Body of pancreas (tissue), 4 donors: ENCODE measurements at places on chromosomes 12 and 14. TPM values are rescaled to one million over a fixed set of nuclear protein-coding genes. Genes with fewer than 3 reads are reported as not detected.

DNA sequence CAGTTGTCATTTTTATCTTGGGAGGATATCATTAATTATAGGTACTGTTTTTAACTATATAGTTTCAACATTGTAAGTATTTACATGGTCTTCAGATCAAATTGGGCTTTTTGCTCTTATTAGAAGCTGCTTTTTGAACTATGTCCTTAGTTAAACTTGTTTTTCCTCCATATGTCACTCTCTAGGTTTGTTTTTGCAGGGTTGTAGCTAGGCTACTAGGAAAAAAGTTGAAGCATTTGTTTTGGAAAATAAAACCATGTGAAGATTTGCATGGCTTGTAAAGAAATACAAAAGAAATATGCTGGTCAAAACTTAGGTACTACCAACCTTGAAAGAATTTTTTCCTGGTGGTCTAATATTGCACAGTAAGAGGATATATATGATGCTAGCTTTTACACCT is 3.4 kb downstream of the ARID2 start:
- DNase-seq, result no peak

DNA sequence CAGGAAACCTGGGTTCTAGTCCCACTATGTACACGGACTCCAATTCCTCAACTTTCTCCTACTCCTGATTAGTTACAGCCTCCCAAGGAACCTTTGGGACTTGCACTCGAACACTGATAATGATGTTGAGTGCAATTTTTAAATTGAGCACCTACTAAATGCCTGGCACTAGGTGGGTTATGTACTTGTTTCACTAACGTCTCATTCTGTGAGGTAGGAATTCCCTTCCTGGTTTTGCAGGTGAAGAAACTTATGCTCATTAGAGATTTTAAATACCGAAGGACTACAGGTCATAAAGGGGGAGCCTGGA is 536 bp downstream of the PARPBP start:
- no peak for DNase-seq

SIX6 gene
- total RNA-seq, result not detected

DNA sequence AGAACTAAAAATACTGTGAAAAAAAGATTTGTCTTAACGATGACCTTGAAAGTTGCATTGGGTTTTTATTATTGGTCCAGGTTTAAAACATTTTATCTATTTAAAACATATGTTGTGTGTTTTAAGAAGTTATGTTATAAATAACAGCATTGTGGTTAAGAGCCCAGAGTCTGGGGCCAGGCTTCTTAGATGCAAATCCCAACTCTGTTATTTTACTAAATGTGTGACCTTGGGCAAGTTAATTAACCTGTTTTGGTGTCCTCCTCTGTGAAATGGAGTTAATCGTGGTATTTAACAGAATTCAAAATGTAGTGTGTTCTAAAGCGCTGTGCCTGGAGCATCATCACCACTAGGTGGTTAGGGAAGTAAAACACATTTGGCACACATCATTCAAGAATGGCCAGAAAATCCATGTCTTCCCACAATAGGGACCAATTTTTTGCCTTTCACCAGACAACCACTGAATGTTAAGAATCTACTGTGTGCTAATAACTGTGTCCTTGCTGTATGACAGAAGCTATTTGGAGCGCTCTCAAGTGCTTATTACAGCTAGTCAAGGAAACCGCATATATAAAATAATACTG is 133.3 kb downstream of the MON2 start:
- no peak for DNase-seq

- DNase-seq, result no peak
Measured at GRCh38 chr14:63404906-63405305, 86.2 kb upstream of the GPHB5 start.

DNA sequence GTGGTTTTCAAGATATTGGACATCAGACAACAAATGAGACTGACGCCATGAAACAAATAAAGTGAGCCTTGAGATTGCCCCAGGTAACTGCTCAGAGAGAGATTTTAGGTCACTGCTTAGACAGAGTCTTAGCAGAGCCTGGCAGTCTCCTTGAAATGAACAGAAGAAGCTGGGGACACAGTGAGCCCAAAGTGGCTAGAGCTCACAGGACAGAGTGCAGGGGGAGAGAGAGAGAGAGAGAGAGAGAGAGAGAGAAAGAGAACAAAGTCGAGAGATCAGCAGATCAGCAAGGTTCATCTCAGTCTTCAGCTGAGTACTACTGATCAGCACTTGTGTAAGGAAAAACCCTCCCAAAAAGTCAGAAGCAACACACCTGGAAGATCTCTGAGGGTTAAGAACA is 147.4 kb downstream of the RMST start:
- no peak for DNase-seq

DNA sequence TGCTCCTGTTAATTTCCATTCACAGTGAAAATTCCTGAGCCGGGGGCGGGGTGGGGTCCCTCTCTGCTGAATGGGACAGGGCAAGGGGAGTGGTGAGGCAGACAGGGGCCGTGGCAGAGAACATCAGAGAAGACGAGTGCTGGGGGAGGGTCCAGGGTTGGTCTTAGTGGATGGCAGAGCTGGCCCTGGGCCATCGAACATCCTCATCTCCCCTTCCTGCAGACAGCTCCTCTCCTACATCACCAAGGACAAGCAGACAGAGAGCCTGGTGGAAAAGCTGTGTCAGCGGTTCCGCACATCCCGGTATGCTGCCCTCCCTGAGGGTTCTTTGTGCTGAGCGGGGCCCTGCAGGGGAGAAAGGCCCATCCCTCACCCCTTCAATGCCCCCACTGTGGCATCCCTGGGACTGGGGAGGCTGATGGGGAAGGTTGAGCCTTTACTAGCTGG is 5.0 kb upstream of the GAPDH start:
- no peak for DNase-seq

- no peak for DNase-seq
Measured at GRCh38 chr12:23909551-23909950, 39.9 kb downstream of the SOX5 start.

DNA sequence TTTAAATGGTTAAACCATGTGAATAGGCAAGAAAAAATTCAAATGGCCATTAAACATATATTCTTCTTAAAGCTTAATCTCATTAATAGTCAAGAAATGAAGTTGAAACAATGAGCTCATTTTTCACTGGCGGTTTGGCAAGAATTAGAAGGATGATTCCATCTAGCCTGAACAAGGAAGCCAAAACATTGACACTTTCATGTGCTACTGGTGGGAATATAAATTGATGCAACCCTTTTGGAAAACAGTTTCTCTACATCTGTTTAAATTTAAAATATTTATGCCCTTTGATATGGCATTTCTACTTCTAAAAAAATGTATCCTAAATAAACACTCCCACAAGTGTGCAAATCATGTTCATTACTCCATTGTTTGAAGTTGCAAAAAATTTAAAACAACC is 174.7 kb upstream of the HIF1A start:
- no peak for DNase-seq

DNA sequence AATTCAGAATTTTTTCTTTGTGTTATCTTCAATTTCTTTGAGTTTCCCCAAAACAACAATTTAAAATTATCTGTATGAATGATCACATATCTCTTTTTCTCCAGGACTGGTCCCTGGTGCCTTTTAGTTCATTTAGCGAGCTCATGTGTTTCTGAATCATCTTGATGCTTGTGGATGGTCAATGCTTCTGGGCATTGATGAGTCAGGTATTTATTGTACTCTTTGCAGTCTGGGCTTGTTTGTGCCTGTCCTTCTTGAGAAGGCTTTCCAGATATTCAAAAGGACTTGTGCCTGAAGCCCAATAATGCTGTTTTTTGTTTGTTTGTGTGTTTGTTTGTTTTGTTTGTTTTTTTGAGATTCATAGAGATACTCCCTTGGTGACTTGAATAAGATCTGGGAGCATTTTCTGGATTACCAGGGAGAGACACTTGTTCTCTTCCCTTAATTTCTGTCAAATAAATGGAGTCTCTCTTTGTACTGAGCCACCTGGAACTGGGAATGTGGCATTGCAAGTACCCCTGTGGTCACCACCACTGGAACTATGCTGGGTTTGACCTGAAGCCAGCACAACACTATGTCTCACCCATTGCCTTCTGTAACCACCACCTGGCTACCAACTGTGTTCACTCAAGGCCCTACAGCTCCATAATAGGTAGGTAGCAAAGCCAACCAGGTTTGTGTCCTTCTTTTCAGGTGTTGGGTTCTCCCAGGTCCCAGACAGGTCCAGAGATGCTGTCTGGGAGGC is 56.3 kb downstream of the SLC6A15 start:
- no peak for DNase-seq

LRRC9 gene
- not detected for total RNA-seq

GUCY2C gene
- not detected for total RNA-seq

IGF1 gene
- total RNA-seq, result 15.8 TPM

DNA sequence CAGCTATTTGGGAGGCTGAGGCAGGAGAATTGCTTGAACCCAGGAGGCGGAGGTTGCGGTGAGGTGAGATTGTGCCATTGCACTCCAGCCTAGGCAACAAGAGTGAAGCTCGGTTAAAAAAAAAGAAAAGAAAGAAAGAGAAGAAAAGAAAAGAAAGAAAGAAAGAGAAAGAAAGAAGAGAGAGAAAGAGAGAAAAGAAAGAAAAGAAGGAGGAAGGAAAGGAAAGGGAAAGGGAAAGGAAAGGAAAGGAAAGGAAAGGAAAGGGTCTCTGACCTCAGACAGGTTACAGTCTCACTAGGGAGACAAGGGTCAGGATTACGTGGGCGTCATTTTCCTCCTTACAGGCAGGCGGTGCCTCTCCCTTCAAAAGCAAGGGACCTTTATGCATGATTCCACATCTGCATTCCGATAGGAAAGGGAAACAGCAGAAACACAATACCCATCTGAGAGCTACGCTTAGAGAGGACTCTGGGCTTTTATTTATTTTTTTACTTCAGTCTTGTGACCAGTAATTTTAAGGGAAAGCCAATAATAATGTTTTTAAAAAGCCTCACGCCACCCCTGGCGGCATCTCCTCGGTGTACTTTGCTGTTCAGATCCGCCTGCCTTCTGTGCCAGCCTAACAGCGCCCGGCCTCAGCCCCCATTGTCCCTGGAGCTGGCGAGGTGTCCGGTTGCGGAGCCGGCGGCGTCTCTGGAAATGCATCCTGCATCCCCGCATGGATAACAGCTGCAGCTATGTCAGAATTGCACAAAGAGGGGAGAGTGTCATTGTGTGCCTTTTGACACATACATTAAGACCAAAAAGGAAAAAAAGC is 945 bp upstream of the HIP1R start:
- DNase-seq, result peak; percentile 48

- no peak for DNase-seq
Measured at GRCh38 chr14:44027397-44027796, 479.7 kb downstream of the FSCB start.
